ENCODE measurements at places on chromosomes 4 and X.
A peak's percentile ranks its signal among the peaks of the same experiment; 100 is the strongest.

- no peak for DNase-seq
Measured at GRCh38 chrX:131988236-131988635, 34.9 kb upstream of the STK26 start.

GRCh38 chr4:181432335-181432734 is 810.9 kb upstream of the TENM3 start:
- DNase-seq: no peak

- no peak for DNase-seq
Measured at GRCh38 chrX:4710618-4711433, 997.4 kb upstream of the PRKX start.

GRCh38 chr4:139808381-139808807 is 142.8 kb downstream of the MGST2 start:
- no peak for DNase-seq

DNA sequence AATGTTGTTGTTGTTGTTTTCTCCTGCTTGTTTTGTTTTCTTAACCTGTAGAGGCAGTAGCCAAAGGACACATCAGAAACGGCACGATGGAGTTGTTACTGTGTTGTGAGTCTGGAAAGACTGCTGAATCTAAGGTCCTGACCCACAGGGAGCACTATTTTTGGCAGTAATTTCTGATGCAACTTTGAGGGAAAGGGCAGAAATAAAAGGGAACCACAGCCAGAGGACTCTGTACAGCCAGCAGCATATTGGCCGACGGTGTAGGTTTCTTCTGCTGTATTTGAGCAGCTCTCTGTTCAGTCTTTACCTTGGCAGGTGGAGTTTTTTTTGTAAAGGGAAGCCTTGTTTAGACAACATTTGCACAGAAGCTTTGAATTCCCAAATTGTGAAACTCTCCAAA is 203.0 kb upstream of the GPR101 start:
- DNase-seq: no peak

- DNase-seq: no peak
Measured at GRCh38 chrX:7485061-7485460, 337.1 kb upstream of the PUDP start.

- peak; percentile 1 for DNase-seq
Measured at GRCh38 chr4:158496030-158496741, 25.5 kb upstream of the RXFP1 start.

- DNase-seq: no peak
Measured at GRCh38 chr4:165553221-165553810, 174.5 kb downstream of the CPE start.

DNA sequence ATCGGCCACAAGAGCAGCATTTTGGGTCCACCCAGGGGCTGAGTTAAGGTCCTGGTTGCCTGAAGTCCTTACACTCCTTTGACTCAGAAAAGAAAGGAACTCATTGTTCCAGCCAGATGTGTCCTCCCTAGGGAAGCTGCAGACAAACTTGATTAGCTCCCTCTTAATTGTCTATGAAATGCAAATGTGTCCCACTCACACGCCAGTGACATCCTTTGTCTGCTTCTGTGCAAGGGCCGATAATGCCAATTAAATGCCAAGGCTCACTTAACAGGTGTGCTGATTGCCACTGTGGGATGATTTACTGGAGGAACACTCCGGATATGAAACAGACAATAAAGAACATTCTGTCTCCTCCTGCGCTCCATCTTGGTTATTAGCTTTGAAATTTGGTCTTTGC is 332.9 kb upstream of the CPEB2 start:
- no peak for DNase-seq

DNA sequence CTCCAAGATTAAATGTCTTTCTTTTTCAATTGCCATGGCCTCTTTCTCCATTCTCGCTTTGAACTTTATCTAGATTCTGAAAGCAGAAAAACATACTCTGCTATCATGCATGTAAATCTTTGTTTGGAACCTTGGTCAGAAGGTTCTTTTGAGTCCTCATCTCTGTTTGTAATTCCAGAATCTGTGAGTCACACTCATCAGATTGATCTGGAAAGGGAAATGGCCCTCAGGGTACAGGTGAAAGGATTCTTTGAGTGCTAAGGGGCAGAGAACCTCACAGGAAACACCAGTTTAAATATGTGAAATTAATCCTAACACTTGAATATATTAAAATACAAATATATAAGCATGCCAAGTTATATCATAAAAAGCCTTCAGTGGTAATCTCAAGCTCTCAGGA is 211.0 kb upstream of the ADGRL3 start:
- DNase-seq: no peak

- no peak for DNase-seq
Measured at GRCh38 chr4:141081921-141082395, 51.3 kb downstream of the RNF150 start.

GRCh38 chrX:84477114-84477513 is 25.1 kb downstream of the HDX start:
- DNase-seq: no peak
